ENCODE measurements at places on chromosomes 12 and 14.
A peak's percentile ranks its signal among the peaks of the same experiment; 100 is the strongest.

- DNase-seq = peak; percentile 93
These were observed at the start of gene ARMH4 for GRCh38 chr14:58152014-58152857. ARMH4 (minus strand) TSS chr14:58152213; CDS start chr14:58139358, 12,855 bp downstream.

DNA sequence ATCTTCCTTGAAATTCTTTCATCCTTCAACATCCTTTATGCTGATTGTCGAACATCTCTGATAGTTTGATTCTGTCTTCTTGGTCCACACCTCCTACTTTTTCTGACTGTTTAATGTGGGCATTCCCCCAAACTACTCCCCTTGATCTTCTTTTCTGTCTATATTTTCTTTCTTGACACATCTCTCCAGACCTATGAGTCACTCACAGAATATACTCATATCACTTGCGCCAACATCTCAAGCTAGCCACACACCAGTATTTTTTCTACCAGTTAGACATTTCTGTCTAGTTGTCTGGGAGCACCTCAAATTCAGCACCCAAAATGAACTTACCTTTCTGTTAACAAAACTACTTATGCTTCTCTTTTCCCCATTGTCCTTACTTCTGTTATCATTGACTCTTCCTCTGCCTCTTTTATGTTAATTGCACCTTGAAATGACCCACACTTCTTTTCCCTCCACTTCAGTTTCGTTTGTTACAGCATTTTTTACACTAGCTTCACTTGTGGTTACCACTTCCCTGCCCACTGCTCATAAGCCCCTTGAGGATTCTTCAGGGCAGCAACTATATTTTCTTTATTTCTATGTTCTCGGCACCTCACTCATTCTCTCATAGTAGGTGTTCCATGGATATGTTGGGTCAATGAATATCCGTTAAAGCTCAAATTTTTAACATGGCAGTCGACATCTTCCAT lies 33.5 kb downstream of the TSHR start:
- DNase-seq = no peak

- no peak for DNase-seq
These were observed 51.3 kb downstream of the KLRG1 start for GRCh38 chr12:9040484-9041186.

DNA sequence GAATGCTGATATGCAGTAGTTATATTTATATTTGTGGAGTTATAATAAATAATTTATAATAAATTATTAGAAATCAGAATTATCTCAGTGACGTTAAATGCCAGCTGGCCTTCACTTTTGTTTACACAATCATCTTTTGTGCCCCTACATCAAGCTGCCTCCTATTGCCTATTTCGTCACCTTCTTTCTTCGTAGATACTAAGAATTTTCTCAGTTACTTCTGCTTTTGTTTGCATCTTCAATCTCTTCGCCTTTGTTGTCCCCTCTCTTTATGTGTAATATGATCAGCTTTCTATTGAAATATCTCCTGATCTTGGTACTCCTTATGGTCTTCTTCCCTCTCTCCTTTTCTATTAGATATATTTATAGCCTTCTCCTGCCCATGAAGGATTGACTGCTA lies 197.0 kb downstream of the ERC1 start:
- no peak for DNase-seq

DNA sequence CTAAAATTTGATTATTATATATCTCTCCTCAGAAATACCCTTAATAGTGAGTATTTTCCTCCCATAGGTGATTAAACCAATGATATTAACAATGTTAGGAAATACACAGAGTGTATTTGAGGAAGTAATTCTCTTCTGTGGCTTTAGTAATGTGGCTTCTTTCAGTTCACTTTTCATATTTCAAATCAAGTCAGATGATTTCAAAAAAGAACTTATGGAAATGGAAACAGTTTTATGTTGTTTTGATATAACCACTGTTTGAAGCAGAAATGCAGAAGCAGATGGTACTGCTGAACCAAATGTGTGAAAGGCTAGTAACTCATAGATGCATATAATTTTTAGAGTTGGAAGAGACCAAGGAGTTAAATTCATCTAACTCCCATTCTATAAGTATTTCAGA lies 1.9 kb upstream of the GPR33 start:
- no peak for DNase-seq

DNA sequence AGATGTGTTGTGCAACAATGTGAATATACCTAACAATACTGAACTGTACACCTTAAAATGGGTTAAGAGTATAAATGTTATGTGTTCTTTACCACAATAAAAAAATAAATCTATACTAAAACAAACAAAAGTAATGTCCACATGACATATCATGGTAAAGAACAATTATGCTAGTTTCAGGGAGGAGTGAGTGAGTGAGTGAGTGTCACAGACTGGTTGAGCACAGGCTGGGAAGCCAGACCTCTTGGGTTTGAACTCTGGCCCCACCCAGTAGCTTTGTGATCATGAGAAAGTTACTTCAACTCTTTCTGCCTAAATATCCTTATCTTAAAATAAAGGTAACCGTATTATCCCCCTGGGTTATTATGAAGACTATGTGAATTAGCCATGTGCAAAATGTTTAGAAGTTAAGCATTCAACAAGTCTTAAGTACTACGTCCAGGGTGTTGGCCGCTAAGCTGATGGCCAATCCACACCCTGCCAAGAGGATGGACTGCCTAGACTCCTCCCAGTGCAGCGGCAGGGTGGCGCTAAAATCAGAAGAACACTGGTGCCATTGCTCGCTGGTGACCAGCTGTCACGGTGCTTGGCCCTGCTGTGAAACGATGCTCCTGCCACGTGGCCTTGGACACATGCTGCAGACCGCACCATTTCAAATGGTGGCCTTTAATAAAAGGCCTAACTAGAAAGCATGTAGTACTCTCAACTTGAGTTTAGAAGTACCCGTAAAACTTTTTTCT lies 7.3 kb downstream of the SLC2A13 start:
- no peak for DNase-seq

- DNase-seq = no peak
These were observed 72.7 kb downstream of the DNAH10 start for GRCh38 chr12:123834845-123835244.

- DNase-seq = no peak
These were observed 104.6 kb downstream of the ITPR2 start for GRCh38 chr12:26728205-26729050.

DNA sequence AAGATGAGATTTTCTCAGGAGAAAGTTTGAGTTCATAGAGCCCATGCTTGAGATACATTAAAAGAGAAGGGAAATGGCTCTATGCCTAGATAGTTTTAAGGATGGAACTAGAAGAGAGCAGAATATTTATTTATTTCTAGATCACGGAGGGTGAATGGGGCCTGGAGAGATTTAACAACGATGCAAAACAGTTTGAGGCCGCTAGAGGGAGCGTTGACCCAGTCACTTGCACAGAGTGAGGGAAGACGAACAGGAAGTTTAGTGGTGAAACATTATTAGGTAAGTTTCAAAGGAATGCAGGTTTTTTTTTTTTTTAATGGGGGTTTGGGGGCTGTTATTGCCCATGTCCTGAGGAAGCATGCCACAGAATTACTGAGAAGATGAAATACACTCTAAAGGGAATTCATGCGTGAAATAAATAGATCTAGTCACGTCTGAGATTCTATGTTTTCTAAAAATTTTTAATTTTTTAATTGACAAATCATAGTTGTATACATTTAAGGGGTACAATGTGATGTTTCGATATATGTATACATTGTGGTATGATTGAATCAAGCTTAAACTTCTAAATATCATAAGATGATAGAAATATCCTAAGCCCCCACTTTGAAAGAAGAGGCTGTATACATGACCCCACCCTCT lies 14.8 kb upstream of the PPP1R1A start:
- DNase-seq = peak; percentile 81

DNA sequence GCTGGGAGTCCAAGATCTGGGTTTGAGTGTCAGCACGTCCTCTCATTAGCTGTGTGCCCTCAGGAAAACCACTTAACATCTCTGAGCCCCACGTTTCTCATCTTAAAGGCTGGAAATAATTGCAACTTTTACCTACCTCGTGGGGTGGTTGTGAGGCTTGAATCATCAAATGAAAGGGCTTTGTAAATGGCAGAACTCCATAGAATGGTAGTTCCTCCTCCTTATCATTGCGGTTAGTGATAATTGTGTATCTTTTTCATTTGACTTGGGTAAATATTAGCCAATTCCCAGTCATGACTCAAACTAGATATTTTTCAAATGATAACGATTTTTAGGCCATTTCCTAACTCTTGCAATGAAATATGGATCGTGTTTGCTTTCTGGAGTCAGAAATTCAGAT lies 205.5 kb downstream of the CHST11 start:
- DNase-seq = no peak

GRCh38 chr12:52245962-52246569 lies 13.0 kb downstream of the KRT7 start:
- DNase-seq = no peak

DNA sequence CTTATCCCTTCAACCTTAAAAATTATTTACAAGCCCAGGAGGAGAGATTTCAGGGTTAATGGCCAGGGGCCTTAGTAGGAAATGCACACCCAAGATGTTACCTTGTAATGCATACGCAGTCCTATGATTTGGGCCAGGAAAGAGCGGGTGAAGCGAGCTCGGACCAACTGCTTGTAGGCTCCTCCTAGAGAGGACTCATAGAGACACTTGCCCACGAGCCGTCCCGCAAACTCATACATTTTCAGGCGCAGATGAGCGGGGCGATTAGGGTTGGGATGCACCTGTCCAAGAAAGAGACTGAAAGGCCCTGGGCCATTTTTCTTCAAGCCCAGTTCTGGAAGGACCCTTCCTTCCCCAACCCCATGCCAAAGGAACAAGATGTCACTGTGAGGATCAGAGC lies 43.0 kb downstream of the AREL1 start:
- no peak for DNase-seq

GRCh38 chr12:13288501-13288900 lies 92.0 kb downstream of the EMP1 start:
- DNase-seq = no peak

- DNase-seq = no peak
These were observed 9.4 kb downstream of the HIGD1C start for GRCh38 chr12:50961708-50962107.

GRCh38 chr14:52018252-52018651 lies 28.9 kb downstream of the RTRAF start:
- DNase-seq = no peak

GRCh38 chr12:69639400-69640016 lies 28.8 kb upstream of the LRRC10 start:
- DNase-seq = peak; percentile 81

DNA sequence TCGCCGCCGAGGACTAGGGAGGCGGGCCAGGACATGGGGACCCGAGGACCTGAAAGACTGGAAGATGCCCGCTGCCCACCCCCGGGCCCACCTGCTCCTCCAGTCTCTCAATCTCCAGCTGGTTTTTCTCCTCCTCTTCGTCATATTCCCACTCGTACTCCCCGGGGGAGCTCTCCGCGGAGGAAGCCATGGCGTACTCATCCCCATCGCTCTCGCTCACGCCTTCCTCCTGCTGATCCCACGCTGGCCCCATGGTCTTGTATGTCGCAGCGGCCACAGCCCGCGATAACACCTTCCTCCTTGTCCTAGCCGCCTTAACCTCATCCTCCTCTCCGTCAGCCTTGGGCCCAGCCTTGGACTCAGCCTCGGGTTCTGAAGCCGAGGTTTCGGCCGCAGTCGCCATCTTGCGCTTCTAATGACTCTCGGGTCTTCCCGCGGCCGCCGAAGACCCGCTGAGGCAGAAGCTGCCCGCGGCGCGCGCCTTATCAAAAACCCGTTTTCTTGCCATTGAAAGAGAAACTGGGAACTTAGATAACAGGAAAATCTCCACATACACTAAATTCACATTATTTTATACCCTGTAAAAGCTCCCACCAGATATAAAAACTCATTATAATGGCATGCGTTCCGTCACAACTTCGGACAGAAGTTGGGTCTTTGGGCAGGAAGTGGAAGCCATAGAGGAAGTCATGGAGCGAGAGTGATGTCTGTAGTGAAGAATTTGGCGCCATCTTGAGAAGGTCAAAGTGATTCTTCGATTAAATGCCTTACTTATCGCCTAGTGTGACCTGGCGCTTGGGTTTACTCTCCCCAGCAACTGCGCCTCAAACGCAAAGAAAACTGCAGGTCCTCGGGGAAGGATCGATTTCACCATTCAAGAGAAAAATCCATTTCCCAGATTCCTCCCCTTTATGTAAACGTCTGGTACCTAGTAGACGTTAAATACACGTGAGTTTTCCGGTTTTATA lies at the start of gene SART3:
TSS of gene SART3 (minus strand) at position 422 of the 968 bp plus-strand sequence. CDS start at position 403, 19 bp downstream.
- DNase-seq = peak; percentile 98

DNA sequence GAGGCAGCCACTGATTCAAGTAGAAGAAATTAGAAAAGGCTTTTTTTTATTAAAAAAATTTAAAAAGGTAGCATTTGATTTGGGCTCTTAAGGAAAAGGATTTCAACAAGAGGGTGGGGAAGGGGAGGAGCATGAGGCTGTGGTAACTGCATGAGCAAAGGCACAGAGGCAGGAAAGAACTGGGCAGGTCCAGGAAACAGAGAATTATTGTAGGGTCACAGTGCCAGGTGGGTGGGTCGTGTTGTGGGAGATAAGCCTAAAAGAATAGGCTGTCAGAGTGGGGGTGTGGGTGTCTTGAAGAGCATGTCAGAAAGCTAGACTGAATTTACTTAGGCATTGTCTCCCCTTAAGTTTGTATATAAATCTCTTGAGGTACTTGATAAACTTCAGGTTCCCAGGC lies 7.8 kb downstream of the LIMA1 start:
- DNase-seq = no peak

- DNase-seq = no peak
These were observed 8.2 kb upstream of the CCDC60 start for GRCh38 chr12:119326341-119326740.

DNA sequence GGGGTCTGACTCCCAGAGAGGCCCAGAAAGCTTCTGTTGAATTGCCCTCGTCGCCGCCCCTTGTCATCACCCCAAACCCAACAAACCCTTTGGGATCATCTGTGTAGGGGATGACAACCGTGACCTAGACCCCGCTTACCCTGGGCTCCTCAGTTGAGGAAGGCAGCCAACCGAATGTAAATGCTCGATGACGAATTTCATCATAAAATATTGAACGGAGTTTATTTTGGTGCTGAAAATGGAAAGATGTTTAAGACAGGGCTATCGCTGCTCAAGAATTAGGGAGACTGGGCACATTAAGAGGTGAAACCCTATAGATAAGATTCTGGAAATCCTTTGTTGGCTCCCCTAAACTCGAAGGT lies 512 bp downstream of the ACTR10 start:
- no peak for DNase-seq

GRCh38 chr12:2138294-2138693 lies 85.5 kb downstream of the CACNA1C start:
- DNase-seq = no peak

DNA sequence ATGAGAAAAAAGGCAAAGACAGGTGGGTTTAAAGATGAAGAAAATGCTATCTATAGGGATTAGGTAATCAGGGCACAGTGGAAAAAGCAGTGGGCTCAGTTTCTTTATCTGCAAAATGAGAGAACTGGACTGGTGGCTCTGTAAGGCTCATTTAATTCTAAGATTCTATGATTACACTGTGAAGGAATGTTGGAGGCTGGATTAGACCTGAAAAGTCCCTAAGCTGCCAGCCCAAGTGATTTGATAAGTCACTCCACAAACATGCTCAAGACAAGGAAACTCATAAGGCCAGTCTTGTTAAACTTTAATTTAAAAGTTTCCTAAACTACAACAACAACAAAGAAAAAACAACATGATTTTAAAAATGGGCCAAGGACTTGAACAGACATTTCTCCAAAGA lies 75.1 kb downstream of the DCAF5 start:
- no peak for DNase-seq

- no peak for DNase-seq
These were observed 75.7 kb downstream of the HSD17B6 start for GRCh38 chr12:56838621-56839488.

GRCh38 chr12:108357834-108358579 lies 18.9 kb upstream of the CMKLR1 start:
- DNase-seq = no peak

Data from NCI-H1417 (cell line).